Uterus (tissue), 4 donors: ENCODE measurements at places on chromosomes 4 and X. TPM values are rescaled to one million over a fixed set of nuclear protein-coding genes. Genes with fewer than 3 reads are reported as not detected.

SORCS2 gene
- total RNA-seq, result 17.1 TPM

F8A1 gene
- total RNA-seq, result 2.6 TPM

CNKSR2 gene
- total RNA-seq, result not detected

HPSE gene
- 1.3 TPM for total RNA-seq

PDGFRA gene
- total RNA-seq, result 233 TPM

TMPRSS11F gene
- total RNA-seq, result not detected

ADRA2C gene
- 4.1 TPM for total RNA-seq

- no peak for DNase-seq
Observed at GRCh38 chrX:28675173-28675572, 87.9 kb downstream of the IL1RAPL1 start.

DNA sequence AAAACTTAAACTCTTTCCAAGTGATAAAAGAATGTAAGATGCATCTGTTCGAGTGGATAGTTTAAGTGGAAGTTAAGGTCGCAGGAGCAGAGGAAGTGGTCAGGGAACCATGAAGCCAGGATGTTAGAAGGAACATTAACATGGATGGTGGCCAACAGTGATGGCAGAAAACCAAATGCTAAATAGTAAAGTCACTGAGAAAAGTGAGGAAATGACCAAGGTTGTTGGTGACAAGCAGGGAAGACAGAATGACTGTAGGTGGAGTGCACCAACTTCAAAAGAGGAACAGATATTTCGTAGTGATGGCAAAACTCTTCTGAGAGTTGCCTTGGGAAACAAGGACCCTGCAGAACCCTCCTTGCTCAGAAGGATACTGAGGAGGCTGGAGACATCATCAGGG is 226.2 kb downstream of the PALLD start:
- DNase-seq, result no peak

- DNase-seq, result no peak
Observed at GRCh38 chr4:90060039-90060438, 67.2 kb upstream of the CCSER1 start.

GRCh38 chrX:48806081-48806480 is 4.2 kb downstream of the HDAC6 start:
- DNase-seq, result no peak

- DNase-seq, result no peak
Observed at GRCh38 chrX:37755025-37755424, 24.8 kb upstream of the CYBB start.
